Breast epithelium (tissue), 4 donors: ENCODE measurements at places on chromosomes 1 and 21. TPM values are rescaled to one million over a fixed set of nuclear protein-coding genes. Genes with fewer than 3 reads are reported as not detected.

VANGL2 gene
- 5.6 TPM for total RNA-seq

CDCA8 gene
- 0.15 TPM for total RNA-seq

ITGB2 gene
- total RNA-seq: 19.7 TPM

NOS1AP gene
- total RNA-seq: 11.8 TPM

FAM110D gene
- 9.1 TPM for total RNA-seq

GRIK1 gene
- 1.3 TPM for total RNA-seq

DNA sequence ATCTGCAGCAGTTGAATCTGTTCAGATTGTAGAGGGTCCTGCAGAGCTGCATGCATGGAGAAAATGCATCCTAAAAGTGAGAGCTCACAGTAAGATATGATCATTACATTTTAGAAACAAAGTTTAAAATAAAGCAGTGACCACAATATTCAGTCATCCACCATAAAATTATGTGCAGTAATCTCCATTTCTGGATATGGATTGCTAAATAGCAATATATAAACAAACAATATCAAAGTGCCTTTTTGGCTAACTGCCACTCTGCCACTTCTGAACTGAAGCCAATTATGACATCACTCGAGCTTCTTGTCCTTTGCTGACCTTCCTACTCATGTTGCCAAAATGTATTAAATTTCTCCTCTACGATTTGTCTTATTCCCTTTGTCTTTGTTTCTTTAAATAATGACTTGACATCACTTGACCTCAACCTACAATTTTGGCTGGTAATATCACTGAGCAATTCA, 262.0 kb upstream of the CXADR start:
- no peak for DNase-seq

DNA sequence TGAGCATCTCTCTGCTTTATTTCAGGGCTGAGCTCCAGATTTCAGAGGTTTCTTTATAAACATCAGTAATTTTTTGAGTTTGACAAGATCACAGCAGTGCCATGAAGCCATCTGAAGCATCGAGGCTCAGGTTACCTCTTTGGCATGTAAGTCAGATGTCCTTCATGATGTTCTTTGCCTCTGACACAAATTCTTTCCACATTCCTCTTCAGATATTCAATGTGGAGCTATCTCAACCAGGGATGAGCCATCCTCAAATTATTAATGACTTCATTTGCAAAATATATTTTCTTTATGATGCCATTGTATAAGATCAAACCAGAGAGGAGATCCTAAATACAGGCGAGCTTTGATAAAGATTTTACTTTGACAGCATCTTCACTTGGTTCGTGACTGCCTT, 256.7 kb downstream of the COL11A1 start:
- no peak for DNase-seq

GRCh38 chr1:32219022-32219421, 3.1 kb downstream of the TMEM234 start:
- DNase-seq: no peak

- DNase-seq: peak; percentile 45
Measured at GRCh38 chr21:41707231-41707959, 59.5 kb downstream of the RIPK4 start.

- no peak for DNase-seq
Measured at GRCh38 chr1:184075055-184076029, 23.8 kb downstream of the TSEN15 start.
